ENCODE measurements at places on chromosomes 12 and 14.

DNA sequence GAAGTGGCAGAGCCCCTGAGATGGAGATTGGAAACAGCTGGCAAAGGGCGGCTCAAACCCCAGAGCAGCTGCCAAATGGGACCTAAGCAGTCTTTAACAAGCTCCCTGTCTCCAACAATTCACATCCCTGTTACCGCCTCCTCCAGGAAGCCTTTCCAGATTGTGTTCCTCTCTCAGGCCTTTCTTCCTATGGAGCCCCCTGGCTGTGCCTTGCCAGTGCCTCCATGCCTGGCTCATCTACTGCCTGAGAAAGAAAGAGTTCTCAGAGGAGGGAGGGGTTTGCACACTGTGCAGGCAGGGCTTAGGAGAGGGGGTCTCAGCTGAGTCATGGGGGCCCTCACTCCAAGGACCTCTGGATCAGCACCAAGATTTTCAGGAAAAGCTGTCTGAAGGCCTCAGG lies 8.8 kb upstream of the KRT74 start:
- DNase-seq, result no peak

- no peak for DNase-seq
These were observed 4.1 kb downstream of the SDR39U1 start for GRCh38 chr14:24438223-24439097.

DNA sequence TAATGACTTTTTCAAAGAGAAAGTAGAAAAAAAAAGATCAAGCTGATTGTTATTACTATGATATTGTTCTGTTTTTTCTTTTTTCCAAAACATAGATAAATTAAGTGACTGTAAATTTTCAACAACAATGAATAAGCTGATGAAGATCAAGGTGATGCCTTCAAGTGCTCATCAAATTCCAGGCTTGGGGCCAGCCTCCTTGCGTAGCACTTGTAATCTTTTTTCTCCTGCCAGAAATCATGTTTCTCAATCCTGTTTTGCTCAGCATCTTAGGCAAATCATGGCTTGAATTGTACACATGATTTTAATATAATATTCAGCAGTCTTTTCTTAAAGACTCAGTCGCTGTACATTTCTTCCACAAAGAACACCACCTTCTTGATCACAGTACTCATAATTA lies 333.2 kb downstream of the NPAS3 start:
- DNase-seq, result no peak

DNA sequence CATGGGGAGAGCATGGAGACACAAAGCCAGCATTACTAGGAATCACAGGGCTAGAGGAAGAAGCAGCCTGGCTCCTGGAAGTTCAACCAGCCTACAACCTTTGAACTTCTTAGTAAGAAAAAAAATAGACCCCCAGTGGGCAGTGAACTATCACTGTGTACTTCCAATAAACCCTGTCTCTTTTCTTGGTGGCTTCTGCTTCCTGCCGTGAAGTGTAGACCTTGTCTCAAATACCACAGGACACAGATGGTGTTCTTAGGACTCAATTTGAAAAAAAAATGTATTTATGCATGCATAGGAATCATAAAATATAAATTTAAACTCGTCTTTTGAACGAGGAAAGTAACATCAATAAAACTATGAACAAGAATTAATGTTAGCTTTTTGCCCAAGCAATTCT lies 3.6 kb upstream of the PTGER2 start:
- DNase-seq, result no peak

- DNase-seq, result no peak
These were observed 70.3 kb downstream of the CAPZA3 start for GRCh38 chr12:18808221-18808620.

GRCh38 chr12:67450441-67450840 lies 181.3 kb downstream of the CAND1 start:
- no peak for DNase-seq

DNA sequence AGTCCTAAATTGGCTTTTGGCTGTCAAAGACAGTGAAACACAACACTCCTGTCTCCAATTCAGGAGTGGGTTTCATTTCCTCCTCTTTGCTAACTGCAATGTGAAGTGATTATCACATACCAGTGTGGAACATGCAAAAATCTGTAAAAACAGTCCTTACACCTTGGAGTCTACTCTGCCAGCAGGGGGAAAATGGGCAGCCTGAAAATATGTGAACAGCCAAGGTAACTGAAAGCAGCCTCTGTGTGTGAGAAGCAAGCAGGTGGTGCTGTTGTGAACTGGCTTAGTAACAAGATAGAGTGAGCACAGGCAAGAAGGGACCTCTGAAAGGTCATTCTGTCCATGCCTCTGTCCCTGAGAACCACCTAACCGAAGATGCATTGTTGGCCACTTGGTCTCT lies 6.0 kb downstream of the PRMT8 start:
- no peak for DNase-seq
